Pericardium fibroblast (primary cell): ENCODE measurements at places on chromosomes 7 and 10. TPM values are rescaled to one million over a fixed set of nuclear protein-coding genes. Genes with fewer than 3 reads are reported as not detected.

Gene FIGNL1
- 4.3 TPM in 2 replicates for total RNA-seq

Gene SFTPA1
- total RNA-seq, result not detected in 2 replicates

Gene FAM25G
- not detected in 2 replicates for total RNA-seq

Gene CHST3
- 23.7 and 26.3 TPM in 2 replicates for total RNA-seq

Gene BTBD16
- total RNA-seq, result not detected in 2 replicates

Gene AUTS2
- total RNA-seq, result 2.9 and 6.7 TPM in 2 replicates

Gene PAPOLB
- 0.12 TPM in 1 of 2 replicates, not detected in the other for total RNA-seq

Gene METTL27
- 1.6 and 7.0 TPM in 2 replicates for total RNA-seq
